ENCODE measurements at places on chromosomes 3 and 15.

DNA sequence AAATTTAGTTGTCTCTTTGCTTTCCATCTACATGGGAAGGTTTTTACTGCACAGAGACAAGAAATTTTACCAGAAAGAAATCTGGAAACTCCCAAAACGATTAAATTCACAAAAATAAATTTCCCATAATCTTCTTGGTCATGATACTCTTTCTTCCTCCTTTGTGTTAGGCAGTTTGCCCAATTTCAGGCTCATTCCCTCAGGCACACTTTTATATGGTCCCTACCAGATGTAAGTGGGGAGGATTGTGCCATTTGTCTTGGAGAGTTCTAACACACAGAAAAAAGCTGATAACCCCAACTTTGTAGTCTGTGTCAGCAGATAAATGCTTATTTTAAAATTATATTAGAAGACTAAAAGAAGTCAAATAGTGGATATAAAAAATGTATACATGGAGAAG, 49.1 kb upstream of the CCDC50 start:
- no peak for DNase-seq

GRCh38 chr15:90594301-90594738, 64.6 kb downstream of the CRTC3 start:
- DNase-seq = peak; percentile 49

DNA sequence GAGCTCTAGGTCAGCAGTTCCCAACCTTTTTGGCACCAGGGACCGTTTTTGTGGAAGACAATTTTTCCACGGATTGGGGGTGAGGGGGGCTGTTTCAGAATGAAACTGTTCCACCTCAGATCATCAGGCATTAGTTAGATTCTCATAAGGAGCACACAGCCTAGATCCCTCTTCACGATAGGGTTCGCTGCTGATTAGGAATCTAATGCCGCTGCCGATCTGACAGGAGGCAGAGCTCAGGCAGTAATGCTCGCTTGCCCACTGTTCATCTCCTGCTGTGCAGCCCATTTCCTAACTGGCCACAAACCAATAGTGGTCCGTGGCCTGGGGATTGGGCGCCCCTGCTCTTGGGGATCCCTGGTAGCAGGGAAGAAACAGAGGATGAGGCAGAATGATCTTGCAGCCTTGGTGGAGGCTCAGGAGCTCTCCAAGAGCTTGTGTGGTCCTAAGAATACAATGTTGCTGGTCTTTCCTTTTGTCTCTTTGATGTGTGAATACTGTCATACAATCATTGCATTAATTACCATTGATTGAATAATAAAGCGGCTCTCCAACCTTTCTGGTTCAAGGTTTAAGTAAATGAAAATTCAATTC, 183.2 kb downstream of the FNDC3B start:
- no peak for DNase-seq

DNA sequence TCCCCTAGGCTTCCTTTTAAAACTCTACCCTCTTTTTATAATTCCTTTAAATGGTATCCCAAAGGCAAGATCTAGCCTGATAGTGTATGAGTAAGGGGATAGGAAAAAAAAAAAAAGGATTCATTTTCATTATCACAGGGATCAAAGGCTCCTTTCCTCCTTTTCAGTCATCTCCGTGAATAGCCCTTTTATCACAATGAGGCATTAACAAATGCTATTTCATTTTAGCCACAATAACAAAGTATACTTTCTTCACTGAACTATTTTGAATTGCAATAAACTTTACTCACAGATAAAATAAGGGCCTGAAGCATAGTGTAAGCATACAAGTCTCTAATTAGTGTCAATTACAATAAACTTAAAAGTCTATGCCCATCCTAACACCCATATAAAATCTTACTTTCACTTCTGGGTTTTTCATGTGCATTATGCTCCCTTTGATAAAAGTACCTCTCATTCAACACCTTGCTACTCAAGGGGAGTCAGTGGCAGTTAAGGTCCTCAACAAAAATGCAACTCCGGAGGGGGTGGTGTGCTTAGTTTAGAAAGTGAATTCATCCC, 8.6 kb downstream of the HIGD1A start:
- DNase-seq = no peak

GRCh38 chr3:134663721-134664456, 13.1 kb upstream of the KY start:
- no peak for DNase-seq

DNA sequence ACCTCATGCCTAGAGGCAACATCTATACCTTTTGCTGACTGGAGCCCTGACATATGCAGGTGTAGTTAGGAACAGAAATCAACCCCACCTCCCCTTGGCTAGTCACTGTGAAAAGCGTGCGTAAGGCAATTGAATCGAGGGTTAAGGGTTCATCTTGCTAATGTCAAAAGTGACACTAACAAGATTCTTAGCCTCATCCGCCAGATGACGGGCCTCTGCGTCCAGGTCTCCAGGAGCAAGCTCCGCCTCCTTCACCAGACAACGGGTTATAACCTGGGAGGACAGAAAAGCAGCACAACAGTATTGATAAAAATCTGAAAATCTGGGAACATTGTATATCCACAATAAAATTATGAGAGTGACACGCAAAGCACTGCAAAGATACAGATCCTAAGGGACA, 4.7 kb downstream of the SELENOS start:
- DNase-seq = no peak

DNA sequence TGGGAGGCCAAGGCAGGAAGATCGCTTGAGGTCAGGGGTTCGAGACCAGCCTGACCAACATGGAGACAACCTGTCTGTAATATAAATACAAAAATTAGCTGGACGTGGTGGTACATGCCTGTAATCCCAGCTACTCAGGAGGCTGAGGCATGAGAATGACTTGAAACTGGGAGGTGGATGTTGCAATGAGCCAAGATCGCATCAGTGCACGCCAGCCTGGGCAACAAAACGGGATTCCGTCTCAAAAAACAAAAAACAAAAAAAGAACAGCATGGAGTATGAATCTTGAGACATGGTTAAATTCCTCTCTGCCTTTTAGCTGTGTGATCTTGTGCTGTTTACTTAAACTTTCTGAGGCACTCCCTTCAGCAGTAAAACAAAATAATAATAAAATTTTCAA, 244.9 kb downstream of the FGF12 start:
- no peak for DNase-seq

DNA sequence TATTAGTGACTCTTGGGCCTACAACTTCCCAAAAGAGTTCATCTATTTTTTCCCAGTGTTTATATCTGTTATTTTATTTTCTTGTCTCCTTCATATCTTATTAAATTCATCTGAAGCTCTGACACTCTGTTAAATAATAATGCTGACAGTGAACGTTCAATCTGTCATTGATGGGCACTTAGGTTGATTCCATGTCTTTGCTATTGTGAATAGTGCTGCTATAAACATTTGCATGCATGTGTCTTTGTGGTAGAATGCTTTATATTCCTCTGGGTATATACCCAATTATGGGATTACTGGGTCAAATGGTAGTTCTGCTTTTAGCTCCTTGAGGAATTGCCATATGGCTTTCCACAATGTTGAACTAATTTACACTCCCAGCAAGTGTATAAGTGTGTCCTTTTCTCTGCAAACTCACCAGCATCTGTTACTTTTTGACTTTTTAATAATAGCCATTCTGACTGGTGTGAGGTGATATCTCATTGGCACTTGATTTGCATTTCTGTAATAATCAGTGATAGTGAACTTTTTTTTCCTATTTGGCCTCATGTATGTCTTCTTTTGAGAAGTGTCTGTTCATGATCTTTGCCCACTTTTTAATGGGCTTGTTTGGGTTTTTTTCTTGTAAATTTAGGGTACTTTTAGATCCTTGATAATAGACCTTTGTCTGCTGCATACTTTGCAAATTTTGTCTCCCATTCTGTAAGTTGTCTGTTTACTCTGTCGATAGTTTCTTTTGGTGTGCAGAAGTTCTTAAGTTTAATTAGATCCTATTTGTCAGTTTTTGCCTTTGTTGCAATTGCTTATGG, 122.5 kb downstream of the LEKR1 start:
- DNase-seq = no peak

- no peak for DNase-seq
Observed at GRCh38 chr15:35936284-35936683, 390.3 kb upstream of the DPH6 start.

DNA sequence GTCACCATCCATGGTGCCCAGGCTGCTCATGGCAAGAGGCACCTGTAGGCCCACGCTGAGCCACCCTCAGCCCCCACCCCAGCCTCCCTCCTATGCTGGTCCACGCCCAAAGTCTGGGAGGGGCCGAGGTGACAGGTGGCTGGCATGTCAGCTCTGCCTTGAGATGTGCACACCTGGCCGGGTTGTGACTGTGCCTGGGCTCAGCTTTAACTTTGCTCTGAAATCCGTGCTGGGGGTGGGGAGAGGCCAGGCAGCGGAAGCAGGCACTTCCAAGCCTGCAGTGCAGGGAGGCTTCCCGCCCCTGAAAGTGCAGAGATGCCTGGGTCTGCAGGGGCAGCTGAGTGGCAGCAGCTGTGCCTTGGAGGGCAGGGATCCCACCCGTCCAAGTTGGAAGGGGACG, 1124.8 kb downstream of the SI start:
- no peak for DNase-seq

- DNase-seq = no peak
Observed at GRCh38 chr15:45268135-45268534, 16.1 kb downstream of the SLC28A2 start.

DNA sequence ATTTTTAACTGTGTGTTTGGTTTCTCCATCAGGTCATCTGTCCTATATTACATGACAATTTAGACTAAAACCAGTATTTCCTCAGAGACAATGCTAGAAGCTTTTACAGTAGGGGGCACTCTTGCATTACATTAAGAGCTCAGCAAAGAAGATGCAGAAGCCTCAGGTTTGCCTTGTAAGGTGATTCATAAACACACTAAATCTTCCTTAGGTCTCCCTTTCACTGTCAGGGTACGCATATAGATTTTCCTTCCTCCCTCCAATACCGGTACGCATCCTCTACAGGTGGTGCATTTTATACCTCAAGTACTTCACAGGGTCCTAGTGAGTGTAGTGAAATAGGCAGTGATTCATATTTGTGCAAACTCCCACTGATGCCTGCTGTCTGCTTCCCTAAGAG, 46.5 kb downstream of the CD86 start:
- DNase-seq = no peak

DNA sequence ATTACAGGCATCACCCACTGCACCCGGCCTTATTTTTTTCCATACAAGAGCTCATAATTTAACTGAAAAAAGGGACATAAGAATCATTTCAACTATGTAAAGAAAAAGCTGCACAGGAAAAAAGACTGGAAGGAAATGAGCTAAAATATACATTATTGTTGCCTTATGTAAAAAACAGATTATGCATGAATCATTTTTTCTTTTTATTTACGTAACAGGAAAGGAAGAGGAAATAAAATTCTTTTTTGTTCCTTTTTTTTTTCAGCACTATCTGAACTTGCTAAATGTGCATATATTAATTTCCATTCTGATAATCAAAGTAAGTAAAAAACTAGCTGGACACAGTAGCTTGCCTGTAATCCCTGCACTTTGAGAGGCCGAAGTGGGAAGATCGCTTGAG, 12.1 kb downstream of the KIF9 start:
- no peak for DNase-seq

GRCh38 chr15:98951493-98952320, 55.9 kb downstream of the PGPEP1L start:
- DNase-seq = no peak

- no peak for DNase-seq
Observed at GRCh38 chr3:154122552-154122911, 1.3 kb downstream of the ARHGEF26 start.

GRCh38 chr3:8839607-8840325, 70.4 kb upstream of the OXTR start:
- DNase-seq = no peak

DNA sequence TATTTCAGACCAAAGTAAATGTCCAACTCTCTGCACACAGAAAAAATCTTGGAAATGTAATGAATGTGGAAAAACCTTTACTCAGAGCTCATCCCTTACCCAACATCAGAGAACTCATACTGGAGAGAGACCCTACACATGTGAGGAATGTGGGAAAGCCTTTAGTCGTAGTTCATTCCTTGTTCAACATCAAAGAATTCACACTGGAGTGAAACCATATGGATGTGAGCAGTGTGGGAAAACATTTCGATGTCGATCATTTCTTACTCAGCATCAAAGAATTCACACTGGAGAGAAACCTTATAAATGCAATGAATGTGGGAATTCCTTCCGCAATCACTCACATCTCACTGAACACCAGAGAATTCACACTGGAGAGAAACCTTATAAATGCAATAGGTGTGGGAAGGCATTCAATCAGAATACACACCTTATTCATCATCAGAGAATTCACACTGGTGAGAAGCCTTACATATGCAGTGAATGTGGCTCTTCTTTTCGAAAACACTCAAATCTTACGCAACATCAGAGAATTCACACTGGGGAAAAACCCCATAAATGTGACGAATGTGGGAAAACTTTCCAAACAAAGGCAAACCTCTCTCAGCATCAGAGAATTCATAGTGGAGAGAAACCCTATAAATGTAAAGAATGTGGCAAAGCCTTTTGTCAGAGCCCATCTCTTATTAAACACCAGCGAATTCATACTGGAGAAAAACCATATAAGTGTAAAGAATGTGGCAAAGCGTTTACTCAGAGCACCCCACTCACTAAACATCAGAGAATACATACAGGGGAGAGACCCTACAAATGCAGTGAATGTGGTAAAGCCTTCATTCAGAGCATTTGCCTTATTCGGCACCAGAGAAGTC, 8.0 kb upstream of the ZNF501 start:
- DNase-seq = no peak

DNA sequence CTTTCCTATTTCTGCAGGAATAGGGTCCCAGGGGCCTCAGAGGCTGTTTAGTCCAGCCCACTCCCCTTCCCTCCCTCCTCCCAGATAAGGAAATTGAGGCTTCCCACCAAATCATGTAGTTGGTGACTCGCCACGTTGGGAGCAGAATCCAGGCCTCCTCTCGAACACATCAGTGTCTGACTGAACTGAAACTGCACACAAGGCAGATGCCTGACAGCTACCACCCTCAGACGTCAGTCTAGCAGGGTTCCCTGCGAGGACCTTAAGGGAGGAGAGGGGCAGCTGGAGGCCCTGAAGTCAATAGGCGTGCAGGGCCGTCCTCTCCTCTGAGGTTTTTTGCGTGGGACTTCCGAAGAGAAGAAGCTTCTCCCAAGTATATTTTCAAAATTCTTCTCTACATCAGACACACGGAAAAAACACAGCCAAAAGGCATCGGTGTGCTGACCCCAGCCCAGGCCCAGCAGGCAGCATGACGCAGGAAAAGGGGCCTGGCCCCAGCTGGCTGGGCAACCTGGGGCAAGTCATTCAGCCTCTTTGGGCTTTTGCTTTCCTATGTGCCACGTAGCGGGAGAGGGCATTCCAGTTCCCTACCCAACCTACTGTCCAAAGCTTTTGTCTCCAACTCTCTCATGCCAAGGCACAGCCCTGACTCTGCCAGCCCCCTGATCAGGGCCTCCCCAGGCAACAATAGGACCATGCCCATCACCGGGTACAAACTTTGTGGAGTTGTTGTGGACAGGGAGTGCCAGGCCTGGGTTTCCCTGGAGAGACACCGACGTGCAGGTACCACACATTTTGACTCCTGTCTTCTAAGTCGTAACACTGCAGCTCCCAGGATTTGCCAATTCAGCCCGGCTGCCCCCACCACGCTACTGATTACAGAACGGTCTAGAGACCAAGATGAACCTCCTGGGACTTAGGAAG, 283.1 kb downstream of the XXYLT1 start:
- no peak for DNase-seq

Data from stimulated activated CD4-positive, alpha-beta T cell treated with anti-CD3 and anti-CD28 coated beads, Interleukin-15, amount 100 ng/mL, for 1 hour (primary cell).